ENCODE measurements at places on chromosomes 11 and 22. TPM values are rescaled to one million over a fixed set of nuclear protein-coding genes. Genes with fewer than 3 reads are reported as not detected.

Gene HMGXB4
- total RNA-seq, result 8.6 TPM

Gene MUC2
- 0.16 TPM for total RNA-seq

Gene P2RY6
- total RNA-seq, result 6.2 TPM

Gene PRR33
- not detected for total RNA-seq

Gene CKAP5
- total RNA-seq, result 91.6 TPM

Gene TNNT3
- 0.15 TPM for total RNA-seq
